ENCODE measurements at places on chromosomes 1 and 21.

- no peak for DNase-seq
Measured at GRCh38 chr1:97739596-97740103, 181.2 kb downstream of the DPYD start.

DNA sequence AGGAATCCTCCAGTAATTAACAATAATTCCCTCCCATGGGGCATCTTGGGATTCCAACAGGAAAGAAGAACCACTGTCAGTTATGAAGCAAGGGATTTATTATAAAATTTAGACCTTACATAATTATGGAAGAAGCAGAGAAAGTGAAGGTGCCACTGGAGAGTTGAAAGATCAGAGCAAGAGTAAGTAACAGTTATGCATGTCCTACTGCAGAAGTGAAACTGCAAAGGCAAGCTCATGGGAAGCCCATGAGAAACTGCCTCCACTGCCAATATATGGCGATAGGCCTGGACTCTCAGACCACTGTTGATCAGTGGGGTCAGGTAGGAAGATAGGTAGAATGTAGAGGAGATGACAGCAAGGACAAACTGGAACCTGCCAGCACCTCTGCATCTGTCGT is 123.6 kb upstream of the ZNF648 start:
- DNase-seq = no peak

GRCh38 chr21:45001134-45002095 is 61.6 kb downstream of the SLX9 start:
- DNase-seq = no peak

- DNase-seq = no peak
Measured at GRCh38 chr1:41639332-41639936, 155.0 kb upstream of the EDN2 start.

DNA sequence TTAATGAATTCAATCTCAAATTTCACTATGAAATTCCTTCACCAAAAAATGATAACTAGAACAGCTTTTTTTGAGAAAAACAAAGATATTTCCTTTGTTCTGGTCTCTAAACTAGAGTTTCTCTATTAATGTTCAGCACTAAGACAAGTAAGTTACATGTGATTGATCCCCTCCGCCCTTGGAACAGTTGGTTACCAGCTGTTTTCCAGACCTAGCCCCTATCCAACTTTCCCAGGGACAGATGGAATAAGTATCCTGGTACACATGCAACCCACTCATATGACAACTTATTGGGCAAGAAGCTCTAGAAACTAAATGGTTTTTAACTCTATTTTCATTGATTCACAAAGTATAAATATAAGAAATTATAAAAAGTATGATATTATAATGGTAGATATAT is 140.4 kb downstream of the COP1 start:
- no peak for DNase-seq
